ENCODE measurements at places on chromosomes 5 and 9. TPM values are rescaled to one million over a fixed set of nuclear protein-coding genes. Genes with fewer than 3 reads are reported as not detected.

Gene CCIN
- not detected for total RNA-seq

Gene CARTPT
- not detected for total RNA-seq

Gene TNFSF15
- 0.07 TPM for total RNA-seq

Gene TEX10
- 14.5 TPM for total RNA-seq

Gene ANGPTL2
- 12.6 TPM for total RNA-seq

Gene PCDHA8
- not detected for total RNA-seq

DNA sequence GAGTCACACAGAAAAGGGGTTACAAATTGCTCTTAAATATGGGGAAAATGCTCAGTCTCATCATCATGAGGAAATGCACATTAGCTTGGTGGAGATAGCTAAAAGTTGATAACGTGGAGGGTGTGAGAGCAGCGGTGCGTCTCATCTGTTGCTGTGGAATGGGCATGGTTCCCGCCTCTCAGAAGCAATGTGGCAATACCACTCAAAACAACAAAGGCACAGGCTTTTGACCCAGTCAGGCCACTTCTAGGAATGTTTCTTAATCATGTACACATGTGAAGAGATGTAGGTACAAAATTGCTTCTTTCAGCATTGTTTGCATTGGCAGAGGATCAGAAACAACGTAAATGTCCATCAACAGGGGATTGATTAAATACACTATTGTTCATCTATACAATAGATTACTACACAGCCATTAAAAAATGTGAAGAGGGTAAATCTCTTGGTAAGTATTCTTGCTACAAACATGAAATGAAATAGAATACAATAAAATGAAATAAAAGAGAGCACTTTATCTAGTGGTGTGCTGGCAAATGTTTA is 212.6 kb upstream of the MSX2 start:
- no peak overlapping the region for H3K27ac ChIP-seq
- H3K36me3 ChIP-seq = no peaks in the 10 kb centered on the region
- no peaks in the 10 kb centered on the region for H3K4me1 ChIP-seq
- no peak for DNase-seq

GRCh38 chr5:108196276-108196675 is 185.6 kb downstream of the FBXL17 start:
- H3K27ac ChIP-seq = no peak overlapping the region
- no peak overlapping the region for H3K4me3 ChIP-seq
- H3K36me3 ChIP-seq = no peaks in the 10 kb centered on the region
- peaks cover 8% of the 10 kb centered on the region for H3K4me1 ChIP-seq
- no peaks in the 10 kb centered on the region for H3K27me3 ChIP-seq

DNA sequence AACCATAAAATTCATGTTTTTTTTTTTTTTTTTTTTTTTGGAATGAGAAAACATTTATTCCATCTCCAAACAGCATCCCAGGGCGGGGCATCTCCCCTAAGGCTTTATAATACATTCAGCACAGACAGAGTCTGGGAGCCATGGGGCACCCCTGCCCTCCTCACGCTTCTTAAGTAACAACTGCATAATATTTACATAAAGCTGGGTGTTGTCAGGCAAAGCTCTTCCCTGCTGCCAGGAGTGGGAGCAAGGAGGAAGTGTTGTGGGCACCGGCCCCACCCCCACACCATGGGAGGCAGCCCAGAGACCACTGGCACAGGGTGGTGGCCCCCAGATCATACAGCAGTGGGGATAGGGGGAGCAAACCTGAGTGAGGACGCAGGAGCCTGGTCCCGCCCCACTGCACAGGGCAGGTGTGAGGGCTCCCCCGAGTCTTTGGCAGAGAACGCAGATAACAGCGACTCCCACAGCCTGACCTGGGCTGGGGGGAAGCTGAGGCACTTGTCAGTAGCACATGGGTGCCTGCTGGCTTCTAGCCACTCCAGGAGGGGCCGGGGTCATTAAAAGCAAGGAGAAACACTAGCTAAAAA is 86.1 kb upstream of the CEP78 start:
- no peak overlapping the region for H3K4me3 ChIP-seq
- no peaks in the 10 kb centered on the region for H3K36me3 ChIP-seq
- H3K27me3 ChIP-seq = no peaks in the 10 kb centered on the region
- H3K4me1 ChIP-seq = no peaks in the 10 kb centered on the region
- DNase-seq = no peak

GRCh38 chr5:142492781-142493281 is 168.0 kb upstream of the SPRY4 start:
- DNase-seq = no peak
- H3K27me3 ChIP-seq = no peaks in the 10 kb centered on the region
- peak overlapping the region; percentile 32 for H3K27ac ChIP-seq
- no peaks in the 10 kb centered on the region for H3K36me3 ChIP-seq
- peaks cover 6% of the 10 kb centered on the region for H3K4me1 ChIP-seq

DNA sequence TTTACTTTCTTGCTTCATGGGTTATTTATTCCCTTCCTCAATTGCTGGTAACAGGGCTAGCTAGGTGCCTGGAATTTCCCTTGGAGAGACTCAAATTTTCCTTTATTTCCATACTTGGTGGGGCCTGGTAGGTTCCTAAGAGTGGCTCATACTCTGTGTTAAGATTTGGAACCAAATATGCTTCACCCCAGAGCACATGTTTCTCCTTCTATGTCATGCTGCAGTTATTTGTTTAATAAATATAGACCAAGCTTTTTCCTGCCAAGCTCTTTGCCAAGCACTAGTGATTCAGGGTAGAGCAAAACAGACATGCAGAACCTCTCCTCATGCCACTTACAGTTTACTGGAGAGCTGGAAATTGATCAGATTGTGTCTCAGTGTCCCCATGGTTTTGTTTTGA is 290.3 kb upstream of the SGCD start:
- H3K4me1 ChIP-seq = peaks cover 6% of the 10 kb centered on the region
- H3K27ac ChIP-seq = peak overlapping the region; percentile 62
- no peaks in the 10 kb centered on the region for H3K36me3 ChIP-seq

DNA sequence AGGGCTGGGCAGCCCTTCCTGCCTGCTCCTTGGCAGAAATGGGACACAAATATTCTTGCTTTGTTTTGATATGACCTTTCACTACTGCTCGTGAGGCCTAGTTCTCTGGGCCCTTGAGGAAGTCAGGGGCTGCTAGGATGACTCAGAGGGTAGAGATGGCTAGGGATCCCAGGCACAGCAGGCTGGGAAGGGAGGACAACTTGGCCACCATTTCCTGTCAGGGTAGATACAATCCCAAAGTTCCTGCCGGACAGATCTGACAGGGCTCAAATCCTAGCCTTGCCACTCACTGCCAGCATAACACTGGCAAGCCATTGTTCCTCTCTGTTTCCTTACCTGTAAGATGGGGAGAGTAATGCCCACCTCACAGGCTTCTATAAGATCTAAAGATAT is 31.7 kb upstream of the MEIKIN start:
- no peaks in the 10 kb centered on the region for H3K27me3 ChIP-seq
- H3K36me3 ChIP-seq = no peaks in the 10 kb centered on the region
- H3K4me3 ChIP-seq = no peak overlapping the region
- no peaks in the 10 kb centered on the region for H3K4me1 ChIP-seq
- DNase-seq = no peak

DNA sequence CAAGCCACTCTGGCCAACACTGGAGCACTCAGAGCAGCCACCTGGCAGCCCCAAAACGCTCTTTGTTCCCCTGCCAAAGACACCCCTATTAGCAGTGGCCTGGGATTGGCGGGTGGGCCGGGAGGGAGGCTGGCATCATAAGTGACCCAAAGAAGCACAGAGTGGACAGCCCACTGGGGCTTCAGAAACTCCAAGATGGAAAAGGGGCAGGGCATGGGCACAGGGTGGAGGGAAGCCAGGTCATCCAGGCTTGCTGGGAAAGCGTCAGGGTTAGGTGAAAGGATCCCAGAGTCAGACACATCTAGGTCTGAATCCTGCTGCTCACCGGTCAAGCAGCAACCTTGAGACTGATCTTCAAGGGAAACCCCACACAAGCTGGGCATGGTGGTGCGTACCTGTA is 14.8 kb downstream of the EEIG1 start:
- peak overlapping the region; percentile 7 for H3K4me3 ChIP-seq
- DNase-seq = no peak
- H3K27me3 ChIP-seq = no peaks in the 10 kb centered on the region
- peaks cover 79% of the 10 kb centered on the region for H3K4me1 ChIP-seq
- H3K27ac ChIP-seq = peak overlapping the region; percentile 85

- no peaks in the 10 kb centered on the region for H3K27me3 ChIP-seq
- DNase-seq = no peak
- peaks cover 20% of the 10 kb centered on the region for H3K36me3 ChIP-seq
- H3K27ac ChIP-seq = peak overlapping the region; percentile 51
- H3K4me3 ChIP-seq = no peak overlapping the region
- peaks cover 14% of the 10 kb centered on the region for H3K4me1 ChIP-seq
Measured at GRCh38 chr9:120433701-120434100, 146.3 kb downstream of the CDK5RAP2 start.

- DNase-seq = no peak
- H3K4me1 ChIP-seq = no peaks in the 10 kb centered on the region
- no peak overlapping the region for H3K4me3 ChIP-seq
- no peak overlapping the region for H3K27ac ChIP-seq
- no peaks in the 10 kb centered on the region for H3K36me3 ChIP-seq
- H3K27me3 ChIP-seq = no peaks in the 10 kb centered on the region
Measured at GRCh38 chr5:6175172-6175854, 203.0 kb downstream of the MED10 start.

GRCh38 chr5:33891788-33892619 is at the start of gene ADAMTS12:
Gene ADAMTS12, minus strand, starts transcription at chr5:33891990. Its CDS starts 134 bp downstream, at chr5:33891856.
- peak; percentile 50 for DNase-seq
- peaks cover 39% of the 10 kb centered on the region for H3K27me3 ChIP-seq
- H3K27ac ChIP-seq = no peak within 1 kb of the TSS
- H3K4me3 ChIP-seq = peak within 1 kb of the TSS; percentile 51

DNA sequence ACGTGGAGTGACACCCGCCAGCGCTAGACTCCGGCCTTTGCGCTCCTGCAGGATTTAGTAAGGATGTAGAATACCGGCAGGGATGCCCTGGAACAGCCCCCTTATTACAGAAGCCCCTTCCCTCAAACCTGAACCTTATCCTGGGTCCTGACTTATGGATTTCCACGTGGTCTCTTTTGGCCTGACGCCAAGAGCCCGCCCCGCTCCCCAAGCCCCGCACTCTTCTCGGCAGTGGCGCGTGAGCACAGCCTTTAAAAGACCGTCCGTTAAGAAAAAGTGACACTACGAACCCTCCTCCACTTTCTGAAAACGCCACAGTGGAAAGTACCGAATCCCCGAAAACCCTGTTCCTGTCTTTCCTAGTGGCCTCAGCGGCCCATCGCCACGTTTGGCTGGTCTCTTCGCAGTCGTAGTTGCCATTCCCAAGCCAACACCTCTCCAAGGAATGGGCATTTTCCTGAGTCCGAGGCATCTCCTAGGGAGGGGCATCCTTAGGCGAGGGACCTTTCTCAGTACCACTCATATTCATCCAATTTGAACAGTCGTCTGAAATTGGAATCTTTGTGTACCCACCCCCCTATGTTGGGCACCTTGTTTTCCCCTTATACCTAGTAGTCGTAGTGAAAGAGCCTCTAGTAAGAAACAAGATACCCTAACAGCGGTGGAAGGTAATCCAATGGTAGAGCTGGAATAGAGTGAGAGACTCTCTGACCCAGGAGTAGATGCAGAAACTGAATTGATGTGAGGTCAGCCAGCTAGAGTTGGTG is 732 bp upstream of the MCIDAS start:
- no peak for DNase-seq
- H3K4me1 ChIP-seq = peaks cover 23% of the 10 kb centered on the region
- no peaks in the 10 kb centered on the region for H3K36me3 ChIP-seq

All from psoas muscle (tissue), 8 donors.